ENCODE measurements at places on chromosomes 6 and 20.

GRCh38 chr20:53757472-53757913 is 163.9 kb upstream of the ZNF217 start:
- DNase-seq, result no peak

- DNase-seq, result no peak
Observed at GRCh38 chr20:41048461-41049301, 20.1 kb downstream of the TOP1 start.

DNA sequence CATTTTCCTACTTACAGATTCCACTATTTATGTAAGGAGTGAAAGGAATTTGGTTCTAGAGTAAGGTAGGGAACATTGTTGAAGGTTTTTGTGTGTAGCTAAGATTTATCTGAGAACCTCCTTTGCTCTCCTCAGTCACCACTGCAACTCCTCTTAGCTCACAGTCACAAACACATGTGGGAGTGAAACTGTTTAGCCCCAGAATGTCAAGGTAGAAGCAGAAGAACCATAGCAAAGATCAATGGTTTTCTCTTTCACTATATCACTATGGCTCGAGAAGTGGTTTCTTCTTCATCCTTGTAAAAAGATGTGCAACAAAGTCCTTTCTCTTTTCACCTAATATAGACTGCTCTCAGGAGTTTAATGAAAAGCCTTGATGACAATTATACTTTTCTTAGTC is 6.5 kb upstream of the DEFB112 start:
- DNase-seq, result no peak

GRCh38 chr6:81413306-81413705 is 339.2 kb downstream of the TENT5A start:
- no peak for DNase-seq

DNA sequence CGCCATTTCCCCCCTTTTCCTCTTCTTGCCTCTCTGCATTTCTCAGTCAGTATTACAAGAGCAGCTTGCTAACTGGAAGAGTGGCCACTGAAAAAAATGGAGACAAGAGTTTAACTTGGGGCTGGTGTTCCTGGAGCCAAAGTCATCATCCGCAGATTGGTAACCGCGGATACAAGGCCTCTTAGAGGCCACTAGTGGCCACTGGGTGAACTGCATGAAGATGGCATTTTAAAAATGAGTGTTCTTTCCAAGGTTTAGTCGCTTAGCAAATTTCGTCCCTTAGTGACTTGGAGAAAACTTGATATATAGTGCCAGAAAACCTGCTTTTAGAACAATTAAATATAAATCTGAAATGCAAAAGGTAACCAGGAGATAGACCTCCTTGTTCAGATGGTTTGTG is 4.8 kb downstream of the F13A1 start:
- DNase-seq, result peak; percentile 59

GRCh38 chr6:130771741-130772140 is 55.5 kb upstream of the SMLR1 start:
- DNase-seq, result no peak

GRCh38 chr6:90076511-90077415 is 182.5 kb downstream of the GJA10 start:
- no peak for DNase-seq

DNA sequence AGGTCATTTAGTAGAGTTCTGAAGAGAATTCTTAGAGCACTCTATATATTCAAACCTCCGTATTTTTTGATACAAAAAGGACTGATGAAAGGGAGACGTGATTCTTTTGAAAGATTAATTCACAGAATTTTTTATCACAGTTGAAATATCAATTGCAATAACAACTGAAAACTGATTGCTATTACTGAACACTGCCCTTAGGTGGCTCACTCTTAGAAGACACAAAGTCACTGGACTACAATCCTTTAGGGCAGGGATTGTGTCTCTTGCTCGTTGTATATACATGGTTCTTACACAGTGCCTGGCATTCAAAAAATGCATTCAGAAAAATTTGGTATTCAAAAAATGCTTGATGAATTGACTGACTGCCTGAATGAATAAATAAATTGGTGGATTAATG is 17.1 kb upstream of the CALHM6 start:
- peak; percentile 79 for DNase-seq

DNA sequence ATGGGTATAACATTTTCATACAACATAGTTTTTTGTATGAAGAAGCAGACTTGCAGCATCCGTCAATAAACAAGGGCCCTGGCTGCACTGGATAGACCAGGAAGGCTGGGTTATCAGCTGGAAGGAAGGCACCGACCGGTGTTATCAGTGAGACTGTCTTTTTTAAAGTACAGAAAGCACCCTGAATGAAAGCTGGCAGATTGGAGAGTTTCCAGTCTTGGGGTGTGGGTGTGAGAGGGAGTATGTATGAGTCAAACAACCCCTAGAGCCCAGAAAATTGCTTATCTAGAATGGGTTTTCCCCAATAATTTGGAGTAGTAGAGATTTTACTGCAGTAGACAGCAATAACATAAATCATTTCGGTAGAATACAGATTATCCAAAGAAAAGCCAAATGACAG is 42.4 kb downstream of the TXLNB start:
- DNase-seq, result no peak

DNA sequence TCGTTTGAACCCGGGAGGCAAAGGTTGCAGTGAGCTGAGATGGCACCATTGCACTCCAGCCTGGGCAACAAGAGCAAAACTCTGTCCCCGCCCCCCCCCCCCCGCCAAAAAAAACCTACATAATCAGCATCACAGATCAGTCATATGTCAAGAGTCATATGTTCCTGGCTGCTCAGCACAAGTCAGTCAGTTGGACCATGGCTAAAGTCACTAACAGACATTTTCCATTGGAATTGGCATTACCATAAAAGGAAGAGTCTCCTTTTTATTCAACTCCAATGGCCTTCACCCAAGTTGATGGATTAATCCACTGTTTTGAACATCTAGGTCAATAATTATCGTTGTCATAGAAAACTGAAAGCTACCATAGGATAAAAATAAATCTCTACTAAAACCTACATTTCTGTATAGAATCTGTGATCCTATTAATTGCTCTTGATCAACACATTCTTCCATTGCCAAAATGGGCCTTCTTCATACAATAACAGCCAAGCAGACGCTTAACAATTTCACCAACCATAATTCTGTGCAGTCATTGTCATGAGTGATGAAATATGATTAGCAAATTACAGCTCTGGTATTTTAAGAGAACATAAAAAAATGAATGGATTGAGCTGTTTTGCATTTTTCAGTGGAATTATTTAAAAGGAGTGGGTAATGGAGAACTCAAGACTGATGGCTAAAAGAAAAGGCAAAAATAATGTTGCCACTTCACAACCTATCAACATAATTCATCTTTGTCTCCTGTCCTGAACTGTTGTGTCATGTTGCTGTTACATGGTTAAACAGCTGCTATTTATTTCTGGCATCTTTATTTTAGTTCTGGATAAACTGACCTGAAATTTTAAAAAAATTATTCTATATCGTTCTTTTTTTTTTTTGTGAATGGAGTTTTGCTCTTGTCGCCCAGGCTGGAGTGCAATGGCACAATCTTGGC is 555.5 kb upstream of the JARID2 start:
- no peak for DNase-seq

DNA sequence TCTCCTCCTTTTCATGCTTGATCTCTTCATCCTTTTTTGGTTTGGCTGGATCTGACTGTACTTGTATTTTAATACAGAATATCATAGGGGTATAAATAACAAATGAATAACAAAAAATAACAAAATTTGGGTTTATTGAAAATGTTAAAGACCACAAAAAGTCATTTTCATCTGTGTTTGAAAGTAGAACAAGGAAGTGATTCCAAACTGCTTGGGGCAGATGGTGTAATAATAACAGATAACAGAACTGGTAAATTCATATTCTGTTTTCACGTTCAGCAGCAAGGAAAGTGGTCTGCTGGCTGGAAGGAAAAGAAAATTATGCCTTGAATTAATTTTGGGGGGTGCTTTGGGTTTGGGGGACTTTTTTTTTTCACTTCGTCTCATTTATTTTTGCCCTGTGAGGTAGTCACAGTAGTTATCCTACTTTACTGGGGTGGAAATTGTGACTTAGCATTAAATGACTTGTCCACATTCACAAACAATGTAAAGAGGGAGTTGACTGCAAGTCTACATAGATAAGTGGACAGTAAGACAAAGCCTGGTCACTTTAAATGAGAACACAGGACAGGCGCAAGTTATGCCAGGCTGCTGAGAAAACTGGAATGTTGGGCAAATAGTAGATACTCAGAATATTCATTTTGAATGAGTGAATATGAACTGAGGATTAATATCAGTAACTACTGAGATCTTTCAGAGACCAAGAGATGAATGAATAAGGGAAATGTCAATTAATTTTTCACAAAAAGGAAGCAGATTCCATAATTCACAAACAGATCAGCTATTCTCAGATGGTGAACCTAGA is 193.9 kb upstream of the CITED2 start:
- DNase-seq, result no peak

DNA sequence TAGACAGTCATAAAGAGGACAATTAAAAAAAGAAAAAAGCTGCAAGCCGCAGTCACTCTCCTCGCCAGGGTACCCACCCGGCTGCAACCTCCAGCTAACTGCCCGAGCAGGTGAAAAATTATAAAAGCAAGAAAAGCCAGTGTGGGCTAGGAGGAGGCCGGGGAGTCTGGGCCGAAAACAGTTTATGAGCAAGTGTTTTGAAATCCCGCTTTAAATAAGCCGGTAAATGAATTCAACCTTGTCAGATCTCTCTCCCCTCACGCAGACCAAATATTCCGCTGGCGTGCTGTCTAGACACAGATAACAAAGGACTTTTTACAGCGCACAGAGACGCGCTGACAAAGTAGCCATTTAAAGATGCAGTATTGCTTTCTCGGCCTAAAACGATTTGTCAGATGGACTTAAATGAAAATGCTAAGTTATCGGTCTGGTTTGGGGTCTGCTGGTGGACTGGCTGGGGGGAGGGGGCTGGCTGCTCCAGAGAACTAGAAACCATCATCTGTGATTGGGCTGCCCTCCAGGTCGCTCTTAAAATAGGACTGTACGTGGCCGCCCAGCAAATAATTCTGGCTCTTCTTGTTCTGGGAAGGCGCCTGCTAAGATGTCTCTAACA is 24.6 kb downstream of the PMEPA1 start:
- no peak for DNase-seq

- DNase-seq, result no peak
Observed at GRCh38 chr20:35003211-35004031, 47.8 kb downstream of the MYH7B start.

- no peak for DNase-seq
Observed at GRCh38 chr20:47262365-47263013, 94.0 kb downstream of the ZMYND8 start.

- no peak for DNase-seq
Observed at GRCh38 chr20:12237772-12238171, 320.1 kb downstream of the BTBD3 start.

DNA sequence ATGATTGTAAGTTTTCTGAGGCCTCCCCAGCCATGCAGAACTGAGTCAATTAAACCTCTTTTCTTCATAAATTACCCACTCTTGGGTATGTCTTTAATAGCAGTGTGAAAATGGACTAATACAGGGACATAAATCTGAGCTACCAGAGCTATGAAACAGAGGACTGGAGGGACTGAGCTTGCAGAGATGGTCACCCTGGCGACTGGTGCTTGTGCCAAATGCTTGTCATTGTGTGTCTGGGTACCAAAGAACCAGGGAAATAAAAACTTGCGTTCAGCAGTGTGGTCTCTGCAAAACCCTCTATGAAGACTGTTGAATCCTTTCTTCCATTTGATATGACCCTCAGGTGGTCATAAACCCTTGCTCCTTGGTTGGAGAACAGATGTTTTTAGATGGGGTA is 105.1 kb upstream of the PRL start:
- DNase-seq, result no peak

GRCh38 chr20:47360297-47361056 is 4.0 kb upstream of the ZMYND8 start:
- peak; percentile 98 for DNase-seq

DNA sequence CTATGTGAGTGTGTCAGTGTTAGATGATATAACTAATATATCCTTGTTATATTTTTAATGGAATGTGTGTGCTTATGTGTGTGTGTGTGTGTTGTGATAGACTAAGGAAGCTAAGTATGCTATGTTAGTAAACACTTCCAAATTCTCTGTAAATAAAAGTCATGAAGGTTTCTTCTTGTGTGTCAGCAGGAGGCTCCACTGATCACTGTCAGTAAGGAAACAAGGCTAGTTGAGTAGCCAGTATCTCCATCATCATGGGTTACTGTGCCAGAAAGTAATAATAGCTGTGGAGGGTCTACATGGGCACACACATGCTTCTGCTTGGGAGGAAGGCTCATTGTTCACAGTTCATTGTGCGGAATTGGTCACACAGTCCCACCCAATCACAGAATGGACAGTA is 302.8 kb upstream of the RNF217 start:
- no peak for DNase-seq

GRCh38 chr6:119347466-119348095 is 2.0 kb downstream of the MAN1A1 start:
- peak; percentile 69 for DNase-seq

DNA sequence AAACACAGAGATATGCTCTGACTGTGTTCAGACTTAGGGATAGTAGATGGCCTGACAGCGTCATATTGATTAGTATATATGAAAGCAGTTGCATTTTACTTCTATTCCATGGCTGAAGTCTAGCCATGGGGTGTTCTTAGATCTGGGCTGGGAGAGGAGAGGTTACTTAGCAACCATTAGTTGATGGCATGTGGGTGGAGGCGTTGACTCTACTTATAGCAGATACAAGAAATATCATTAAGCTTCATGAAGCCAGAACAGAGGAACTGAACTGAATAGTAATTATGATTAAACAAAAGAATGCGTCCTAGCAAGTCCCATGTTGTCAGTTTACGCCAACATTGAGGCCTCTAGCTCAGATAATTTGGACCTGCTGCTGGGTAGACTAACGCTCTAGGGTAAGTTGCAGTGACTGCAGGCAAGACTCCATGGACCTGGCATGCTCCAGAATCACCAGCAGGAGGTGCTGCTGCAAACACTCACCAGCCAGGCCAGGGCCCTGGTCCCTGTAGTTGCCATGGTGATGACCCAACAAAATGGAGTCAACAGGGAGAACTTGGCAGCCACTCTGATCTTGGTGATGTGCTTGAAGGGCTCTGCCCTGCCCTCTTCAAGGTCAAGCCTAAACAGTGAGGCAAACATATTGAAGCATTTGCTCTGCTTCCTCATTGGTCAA is 477.3 kb downstream of the PREX1 start:
- DNase-seq, result peak; percentile 21

GRCh38 chr6:50093116-50093937 is 43.6 kb upstream of the DEFB112 start:
- no peak for DNase-seq

Measured in NCI-H2029 (cell line).